ENCODE measurements at places on chromosomes 6 and 20. TPM values are rescaled to one million over a fixed set of nuclear protein-coding genes. Genes with fewer than 3 reads are reported as not detected.

- no peak overlapping the region for H3K27ac ChIP-seq
- no peak overlapping the region for H3K4me3 ChIP-seq
- DNase-seq = peak; percentile 8
- H3K27me3 ChIP-seq = peaks cover 31% of the 10 kb centered on the region
- H3K4me1 ChIP-seq = no peaks in the 10 kb centered on the region
Measured at GRCh38 chr20:24584538-24585356, 115.3 kb downstream of the SYNDIG1 start.

- DNase-seq = peak; percentile 66
- H3K27ac ChIP-seq = no peak overlapping the region
- H3K4me1 ChIP-seq = peaks cover 31% of the 10 kb centered on the region
- H3K36me3 ChIP-seq = peaks cover 8% of the 10 kb centered on the region
- no peaks in the 10 kb centered on the region for H3K27me3 ChIP-seq
- H3K4me3 ChIP-seq = no peak overlapping the region
Measured at GRCh38 chr6:155177363-155177961, 86.4 kb upstream of the CLDN20 start.

- H3K36me3 ChIP-seq = no peaks in the 10 kb centered on the region
- no peak overlapping the region for H3K27ac ChIP-seq
- H3K4me3 ChIP-seq = no peak overlapping the region
Measured at GRCh38 chr6:7041511-7042026, 66.2 kb upstream of the RREB1 start.

DNA sequence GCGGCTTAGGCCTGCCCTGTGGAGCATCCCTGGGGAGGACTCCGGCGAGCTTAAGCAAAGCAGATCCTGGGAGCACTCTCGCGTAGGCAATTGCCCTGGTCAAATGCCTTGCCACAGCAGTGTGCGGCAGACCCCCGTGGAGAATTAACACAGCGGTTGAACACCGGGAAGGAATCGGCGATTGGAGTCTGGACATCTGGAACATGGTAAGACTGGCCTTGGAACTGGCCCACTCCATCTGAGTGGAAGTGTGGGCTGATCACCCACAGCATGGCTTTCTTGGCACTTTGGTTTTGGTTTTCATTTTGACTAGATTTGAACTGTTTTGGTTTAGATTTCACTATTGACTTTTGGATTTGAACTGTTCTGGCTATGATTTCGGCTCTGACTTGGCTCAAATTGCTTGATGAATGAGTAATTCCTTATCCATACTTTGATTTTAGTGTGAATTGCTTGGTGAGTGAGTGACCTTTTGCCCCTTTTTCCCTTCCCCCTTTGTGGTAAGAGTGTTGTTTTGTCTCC, 300.7 kb downstream of the RNGTT start:
- no peak overlapping the region for H3K27ac ChIP-seq
- H3K36me3 ChIP-seq = peaks cover 26% of the 10 kb centered on the region
- DNase-seq = no peak
- H3K4me3 ChIP-seq = no peak overlapping the region
- no peaks in the 10 kb centered on the region for H3K4me1 ChIP-seq

DNA sequence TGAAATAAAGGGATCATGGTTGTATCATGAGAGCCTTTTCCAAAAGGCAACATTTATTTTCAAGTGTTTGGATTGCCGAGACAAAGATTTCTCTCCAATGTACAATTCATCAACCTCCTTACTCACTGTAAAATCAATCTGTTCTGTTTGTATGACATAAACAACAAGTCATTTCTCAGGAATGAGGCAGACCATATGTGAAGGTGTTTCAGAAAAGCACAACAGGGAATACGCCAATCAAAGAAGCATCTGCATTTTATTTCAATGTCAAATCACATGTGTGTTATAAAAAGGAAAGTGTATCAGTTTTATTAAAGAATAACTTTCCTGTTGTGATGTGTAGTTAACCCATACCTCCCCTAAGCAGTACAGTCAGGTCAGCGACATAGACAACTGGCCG, 653.7 kb downstream of the TFAP2A start:
- H3K27ac ChIP-seq = no peak overlapping the region
- H3K4me3 ChIP-seq = no peak overlapping the region
- H3K36me3 ChIP-seq = no peaks in the 10 kb centered on the region
- H3K27me3 ChIP-seq = no peaks in the 10 kb centered on the region

- DNase-seq = no peak
- no peaks in the 10 kb centered on the region for H3K4me1 ChIP-seq
Measured at GRCh38 chr6:136337606-136338005, 48.0 kb upstream of the BCLAF1 start.

GRCh38 chr20:57899554-57899953, 189.7 kb upstream of the PMEPA1 start:
- no peak for DNase-seq
- peaks cover 33% of the 10 kb centered on the region for H3K4me1 ChIP-seq
- H3K27me3 ChIP-seq = peaks cover 45% of the 10 kb centered on the region
- H3K4me3 ChIP-seq = no peak overlapping the region

DNA sequence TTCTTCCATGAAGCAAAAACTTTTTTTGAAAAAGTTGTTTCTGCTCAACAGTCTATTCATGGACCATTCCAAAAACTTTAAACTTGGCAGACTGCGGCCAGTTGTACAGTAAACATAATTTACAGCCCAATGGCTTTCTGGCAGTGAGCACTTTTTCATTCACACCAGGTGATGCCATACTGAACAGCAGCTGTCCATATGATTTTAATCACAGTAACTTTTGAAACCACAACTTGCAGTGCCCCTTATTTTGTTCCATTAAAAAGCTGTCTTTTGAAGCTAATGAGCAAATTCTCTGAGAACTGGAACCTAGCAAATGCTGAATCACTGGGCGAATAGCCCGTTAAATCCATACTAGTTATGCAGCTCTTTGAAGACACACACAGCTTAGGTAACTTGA, 576.6 kb downstream of the PTPRT start:
- H3K27ac ChIP-seq = no peak overlapping the region
- no peaks in the 10 kb centered on the region for H3K36me3 ChIP-seq
- DNase-seq = no peak
- H3K4me1 ChIP-seq = no peaks in the 10 kb centered on the region

DNA sequence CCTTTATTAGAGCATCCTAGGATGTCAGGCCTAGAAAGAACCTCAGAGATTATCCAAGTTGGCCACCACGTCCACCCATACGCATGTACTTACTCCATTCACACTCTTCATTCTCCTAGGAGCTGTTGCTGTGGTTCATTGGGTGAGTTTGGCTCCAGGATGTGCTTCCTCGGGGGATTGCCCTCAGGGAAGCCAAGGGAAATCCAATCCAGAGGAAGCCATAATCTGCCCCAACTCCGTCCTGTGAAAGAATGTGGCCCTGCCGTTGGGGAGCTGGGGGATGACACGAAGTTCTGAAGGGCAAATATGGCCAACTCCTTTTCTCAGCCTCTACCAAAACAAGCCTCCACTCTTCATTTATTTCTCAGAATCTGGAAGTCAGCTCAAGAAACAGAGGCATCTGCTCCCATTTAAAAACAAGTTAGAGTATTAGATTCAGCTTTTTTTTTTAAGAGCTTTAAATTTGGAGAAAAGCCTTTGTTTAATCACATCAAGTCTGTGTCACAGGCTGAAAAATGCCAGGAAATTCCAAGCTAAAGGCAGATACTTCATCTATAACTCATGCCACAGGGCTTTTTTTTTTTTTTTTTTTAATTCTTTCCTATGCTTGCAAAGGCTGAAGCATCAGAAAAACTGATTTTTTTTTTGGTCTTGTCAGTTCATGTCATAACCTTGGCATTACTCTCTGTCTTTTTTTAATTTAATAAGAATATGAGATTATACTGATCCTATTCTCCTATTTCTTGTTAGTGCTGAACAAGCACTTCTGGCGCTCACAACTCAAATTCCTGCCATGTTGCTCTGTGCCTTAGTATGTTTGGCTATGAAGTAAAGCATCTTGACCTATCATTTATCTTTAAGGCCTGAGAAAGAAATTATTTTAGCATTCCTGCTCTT, 480.9 kb upstream of the MARCKS start:
- peak overlapping the region; percentile 96 for H3K27ac ChIP-seq
- H3K4me3 ChIP-seq = peak overlapping the region; percentile 80
- H3K27me3 ChIP-seq = no peaks in the 10 kb centered on the region
- peak; percentile 82 for DNase-seq
- H3K36me3 ChIP-seq = peaks cover 22% of the 10 kb centered on the region

GRCh38 chr20:24118441-24119175, 130.0 kb upstream of the GGTLC1 start:
- no peaks in the 10 kb centered on the region for H3K36me3 ChIP-seq
- H3K27me3 ChIP-seq = peaks cover 18% of the 10 kb centered on the region
- H3K27ac ChIP-seq = no peak overlapping the region
- H3K4me3 ChIP-seq = no peak overlapping the region
- no peak for DNase-seq
- H3K4me1 ChIP-seq = no peaks in the 10 kb centered on the region

DNA sequence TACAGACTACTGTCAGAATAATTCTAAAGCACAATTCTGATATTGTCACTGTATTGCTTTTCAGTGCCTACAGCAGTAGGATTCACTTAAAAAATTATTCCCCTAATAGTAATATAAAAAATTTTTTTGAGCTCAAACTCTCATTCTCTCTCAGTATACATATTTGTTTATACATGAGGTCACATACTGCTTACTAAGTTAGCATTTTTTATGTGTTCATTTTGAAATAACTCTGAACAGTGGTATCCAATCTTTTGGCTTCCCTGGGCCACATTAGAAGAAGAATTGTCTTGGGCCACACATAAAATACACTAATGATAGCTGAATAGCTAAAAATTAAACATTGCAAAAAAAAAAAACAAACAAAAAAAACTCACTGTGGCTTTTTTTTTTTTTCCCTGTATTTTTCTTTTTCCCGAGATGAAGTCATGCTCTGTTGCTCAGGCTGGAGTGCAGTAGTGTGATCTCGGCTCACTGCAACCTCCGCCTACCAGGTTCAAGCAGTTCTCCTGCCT, 38.6 kb downstream of the ASXL1 start:
- H3K4me1 ChIP-seq = peaks cover 22% of the 10 kb centered on the region
- H3K36me3 ChIP-seq = peaks cover 21% of the 10 kb centered on the region
- H3K4me3 ChIP-seq = no peak overlapping the region
- H3K27me3 ChIP-seq = no peaks in the 10 kb centered on the region

GRCh38 chr20:60658681-60659080, 593.4 kb upstream of the CDH4 start:
- H3K27ac ChIP-seq = no peak overlapping the region
- no peaks in the 10 kb centered on the region for H3K4me1 ChIP-seq
- H3K36me3 ChIP-seq = no peaks in the 10 kb centered on the region

DNA sequence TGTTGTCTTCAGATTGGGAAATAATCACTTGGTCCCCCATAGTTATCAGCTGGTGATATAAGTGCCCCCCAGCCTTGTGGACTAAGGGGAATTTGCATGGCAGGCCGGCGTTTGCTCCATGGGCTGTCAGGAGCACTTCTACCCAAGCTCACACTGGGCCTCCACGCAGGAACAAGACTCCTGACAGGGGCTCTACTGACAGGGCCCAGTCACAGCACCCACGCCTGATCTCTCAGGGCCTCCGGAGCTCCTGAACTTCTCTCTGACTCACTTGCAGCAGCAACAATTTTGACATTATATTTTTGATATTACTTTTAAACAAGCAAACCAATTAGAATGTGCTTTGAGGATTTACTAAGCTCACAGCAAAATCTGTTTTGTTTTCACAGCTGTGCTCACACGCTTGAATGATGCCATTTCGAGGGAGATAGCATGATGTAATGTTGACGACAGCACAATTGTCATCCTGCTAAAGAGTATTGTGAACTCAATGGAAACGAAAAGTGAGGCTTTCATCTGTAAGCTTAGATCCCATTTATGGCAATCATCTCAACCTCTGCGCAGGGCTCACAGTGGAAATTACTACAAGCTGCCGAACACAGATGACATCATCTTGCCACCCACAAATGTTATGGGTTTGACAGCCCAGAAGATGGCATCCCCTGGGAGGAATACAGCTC, 28.7 kb upstream of the TXNDC5 start:
- no peaks in the 10 kb centered on the region for H3K36me3 ChIP-seq
- H3K27ac ChIP-seq = no peak overlapping the region
- no peak overlapping the region for H3K4me3 ChIP-seq
- no peaks in the 10 kb centered on the region for H3K4me1 ChIP-seq

DNA sequence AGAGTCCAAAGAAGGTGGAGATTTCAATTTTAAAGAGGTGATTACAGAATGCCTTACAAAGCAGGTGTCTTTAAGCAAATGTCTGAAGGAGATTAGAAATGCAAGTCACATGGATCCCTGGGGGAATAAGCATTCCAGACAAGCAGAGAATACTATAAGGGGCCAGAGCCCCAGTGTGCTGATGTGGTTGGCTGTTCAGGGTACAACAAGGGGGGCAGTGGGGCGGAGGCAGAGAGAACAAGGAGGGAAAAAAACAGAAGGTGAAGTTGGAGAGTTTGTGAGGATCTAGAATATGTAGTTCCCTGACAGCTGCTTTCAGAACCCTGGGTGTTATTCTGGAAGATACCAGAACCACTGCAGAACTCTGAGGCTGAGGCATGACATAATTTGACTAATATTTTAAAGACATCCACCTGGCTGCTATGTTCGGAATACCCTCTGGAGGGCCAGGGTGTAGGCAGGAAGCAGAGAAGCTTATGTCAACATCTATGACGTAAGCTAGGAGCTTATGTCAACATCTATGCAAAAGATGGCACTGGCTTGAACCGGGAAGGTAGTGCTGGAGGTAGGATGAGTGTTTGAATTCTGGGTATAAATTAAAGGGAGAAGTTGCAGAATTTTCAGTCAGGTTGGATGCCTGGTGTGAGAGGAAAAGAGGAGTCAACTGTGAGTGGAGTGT, 276.3 kb upstream of the AGPAT4 start:
- no peaks in the 10 kb centered on the region for H3K27me3 ChIP-seq
- H3K4me1 ChIP-seq = no peaks in the 10 kb centered on the region
- H3K27ac ChIP-seq = no peak overlapping the region

- no peaks in the 10 kb centered on the region for H3K36me3 ChIP-seq
- no peaks in the 10 kb centered on the region for H3K27me3 ChIP-seq
- no peaks in the 10 kb centered on the region for H3K4me1 ChIP-seq
- H3K27ac ChIP-seq = no peak overlapping the region
- DNase-seq = no peak
Measured at GRCh38 chr6:160362556-160362955, 14.4 kb downstream of the SLC22A3 start.

DNA sequence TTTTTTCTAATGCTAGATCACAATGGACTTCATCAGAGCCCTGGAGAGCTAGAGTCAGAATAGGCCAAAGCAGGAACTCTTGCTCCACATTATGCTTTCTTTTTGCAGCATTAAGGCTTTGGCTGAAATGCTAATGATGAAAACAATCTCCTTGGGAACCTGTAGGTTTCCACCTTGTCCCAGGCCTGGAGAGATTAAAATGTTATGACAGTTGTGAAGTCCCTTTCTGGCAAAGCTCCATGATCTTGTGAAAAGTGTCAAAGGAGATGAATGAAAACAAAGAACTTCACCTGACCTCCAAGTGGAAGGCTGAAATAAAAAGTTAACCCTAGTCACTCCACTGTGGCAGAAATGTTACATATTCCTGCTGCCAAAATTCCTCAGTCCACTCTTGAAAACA, 64.0 kb upstream of the LRRC1 start:
- DNase-seq = no peak
- H3K4me1 ChIP-seq = peaks cover 70% of the 10 kb centered on the region
- H3K4me3 ChIP-seq = no peak overlapping the region
- H3K27me3 ChIP-seq = no peaks in the 10 kb centered on the region
- H3K27ac ChIP-seq = no peak overlapping the region
- H3K36me3 ChIP-seq = peaks cover 10% of the 10 kb centered on the region

- peaks cover 6% of the 10 kb centered on the region for H3K4me1 ChIP-seq
- no peak overlapping the region for H3K27ac ChIP-seq
- H3K36me3 ChIP-seq = no peaks in the 10 kb centered on the region
- no peak overlapping the region for H3K4me3 ChIP-seq
Measured at GRCh38 chr6:130075879-130076460, 57.6 kb downstream of the L3MBTL3 start.

OARD1 gene
- total RNA-seq = 13.7 TPM

ECT2L gene
- total RNA-seq = not detected

REM1 gene
- not detected for total RNA-seq

KIAA0408 gene
- 0.99 TPM for total RNA-seq

BPIFB4 gene
- not detected for total RNA-seq

TP53TG5 gene
- not detected for total RNA-seq

All from HFFc6 (cell line).